ENCODE measurements at places on chromosomes 12 and 14. TPM values are rescaled to one million over a fixed set of nuclear protein-coding genes. Genes with fewer than 3 reads are reported as not detected.

The OTOGL gene
- total RNA-seq, result 0.14 TPM

The KLHL33 gene
- total RNA-seq, result 0.18 TPM

The RIMBP2 gene
- total RNA-seq, result 0.18 TPM

The TSPAN8 gene
- total RNA-seq, result 0.43 TPM

The IL23A gene
- total RNA-seq, result not detected

The RPS6KA5 gene
- 0.46 TPM for total RNA-seq

The ZC2HC1C gene
- total RNA-seq, result 1.1 TPM

The OR4K14 gene
- not detected for total RNA-seq

The KLRF2 gene
- total RNA-seq, result not detected

The PPP1R3E gene
- 2.6 TPM for total RNA-seq

The OLR1 gene
- 3.1 TPM for total RNA-seq

The RGS6 gene
- total RNA-seq, result not detected
